ENCODE measurements at places on chromosomes 13 and 19.

- DNase-seq, result no peak
These were observed 134.7 kb downstream of the MIPEP start for GRCh38 chr13:23754506-23754905.

DNA sequence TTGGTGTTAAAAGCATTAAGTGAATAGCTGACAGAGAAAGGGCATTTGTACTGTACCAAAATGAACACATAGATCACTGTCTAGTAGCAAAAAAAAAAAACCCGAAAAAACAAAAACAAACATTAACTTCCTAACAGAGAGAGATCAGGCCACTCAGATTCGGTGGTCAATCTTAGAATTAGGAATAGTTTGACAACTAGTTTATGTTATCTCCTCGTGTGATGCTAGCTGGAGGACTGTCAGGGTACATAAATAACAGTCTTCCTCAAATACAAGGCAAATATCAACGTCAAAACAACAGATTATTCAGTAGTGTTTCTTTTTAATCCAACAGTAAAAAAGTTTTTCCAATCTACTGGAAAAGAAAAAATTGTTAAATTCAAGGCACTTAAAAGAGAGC lies 1.7 kb downstream of the ZMYM5 start:
- DNase-seq, result no peak

GRCh38 chr19:35773020-35773806 lies 2.2 kb upstream of the ARHGAP33 start:
- no peak for DNase-seq

DNA sequence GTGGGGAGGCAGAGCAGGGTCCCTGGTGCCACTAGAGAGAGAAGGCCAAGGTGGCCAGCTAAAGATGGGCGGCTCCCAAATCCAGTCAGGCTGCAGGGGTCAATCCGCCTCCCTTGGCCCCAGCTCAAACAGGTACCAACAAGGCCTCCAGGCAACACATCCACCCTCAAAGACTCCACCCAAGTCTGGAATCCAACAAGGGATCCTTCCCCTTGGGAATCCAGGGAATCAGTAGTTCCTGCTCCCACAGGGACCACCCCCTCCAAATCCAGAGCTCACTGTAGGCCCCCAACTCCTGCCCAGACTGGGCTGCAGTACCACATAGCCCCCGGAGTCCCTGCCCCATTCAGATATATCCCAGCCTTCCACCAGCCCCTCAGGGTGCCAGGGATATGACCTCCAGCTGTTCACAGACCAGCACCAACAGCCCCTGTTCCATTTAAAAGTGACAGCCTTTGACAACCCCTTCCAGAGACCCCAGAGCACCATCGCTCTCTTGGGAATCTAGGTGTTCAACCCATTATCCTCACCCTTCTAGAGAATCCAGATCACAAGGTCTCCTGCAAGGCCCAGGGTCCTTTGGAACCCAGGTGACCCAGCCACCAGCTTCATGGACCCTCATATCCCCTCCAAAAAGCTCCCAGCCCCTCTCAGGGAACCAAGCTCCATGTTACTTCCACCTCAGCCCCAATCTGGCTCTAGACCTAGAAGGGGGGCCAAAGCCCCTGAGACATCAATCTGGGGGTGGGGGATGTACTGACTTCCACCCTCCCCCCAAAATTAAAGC lies 3.2 kb downstream of the ERF start:
- no peak for DNase-seq

- DNase-seq, result no peak
These were observed 796 bp upstream of the LSM14A start for GRCh38 chr19:34171539-34171876.

GRCh38 chr19:41844601-41845000 lies at the start of gene LYPD4:
Gene LYPD4 (minus strand): TSS chr19:41844683. CDS start chr19:41839285, 5,398 bp downstream.
- DNase-seq, result no peak

- DNase-seq, result no peak
These were observed 2683.8 kb downstream of the PCDH9 start for GRCh38 chr13:64546371-64546770.

- no peak for DNase-seq
These were observed 11.8 kb downstream of the NLRP12 start for GRCh38 chr19:53812335-53812734.

DNA sequence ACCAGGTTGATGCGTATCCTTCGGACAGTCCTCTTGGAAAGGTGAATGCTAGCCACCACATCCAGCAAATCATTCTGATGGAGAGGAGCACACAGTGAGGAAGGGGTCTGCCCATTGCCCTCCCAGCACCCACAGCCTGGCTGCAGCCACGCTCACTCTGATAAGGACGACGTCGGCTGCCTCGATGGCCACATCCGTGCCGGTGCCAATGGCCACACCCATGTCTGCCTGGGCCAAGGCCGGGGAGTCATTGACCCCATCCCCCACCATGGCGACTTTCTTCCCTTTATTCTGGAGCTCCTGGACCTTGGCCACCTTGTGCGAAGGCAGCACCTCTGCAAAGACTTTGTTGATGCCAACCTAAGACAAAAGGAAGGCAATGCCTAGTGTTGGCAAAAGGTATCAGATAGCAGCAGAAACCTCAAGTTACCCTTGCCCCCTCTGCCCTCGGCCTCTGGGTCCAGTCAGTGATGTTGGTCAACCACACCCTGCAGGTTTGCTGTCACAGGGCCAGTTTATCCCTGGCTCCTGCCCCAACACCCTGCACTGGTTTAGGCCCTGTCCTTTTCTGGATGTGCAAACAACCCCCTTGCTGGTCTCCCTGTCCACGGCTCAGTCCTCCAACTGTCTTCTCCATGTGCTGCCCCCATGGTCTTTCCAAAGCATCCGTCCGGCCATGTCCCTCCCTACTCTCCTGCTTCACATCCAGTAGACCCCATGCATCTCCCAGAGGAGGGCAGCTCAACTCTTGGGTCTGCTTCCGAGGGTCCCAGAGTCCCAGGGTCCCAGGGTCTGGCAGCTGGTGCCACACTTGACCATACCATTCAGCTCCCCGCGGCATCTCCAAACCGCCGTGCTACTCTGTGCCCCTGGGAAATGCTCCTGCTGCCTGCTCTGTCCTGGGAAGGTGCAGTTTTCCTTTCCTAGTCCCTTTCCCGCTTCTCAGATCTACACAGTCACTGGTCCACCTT lies 73.6 kb downstream of the ATP7B start:
- no peak for DNase-seq

DNA sequence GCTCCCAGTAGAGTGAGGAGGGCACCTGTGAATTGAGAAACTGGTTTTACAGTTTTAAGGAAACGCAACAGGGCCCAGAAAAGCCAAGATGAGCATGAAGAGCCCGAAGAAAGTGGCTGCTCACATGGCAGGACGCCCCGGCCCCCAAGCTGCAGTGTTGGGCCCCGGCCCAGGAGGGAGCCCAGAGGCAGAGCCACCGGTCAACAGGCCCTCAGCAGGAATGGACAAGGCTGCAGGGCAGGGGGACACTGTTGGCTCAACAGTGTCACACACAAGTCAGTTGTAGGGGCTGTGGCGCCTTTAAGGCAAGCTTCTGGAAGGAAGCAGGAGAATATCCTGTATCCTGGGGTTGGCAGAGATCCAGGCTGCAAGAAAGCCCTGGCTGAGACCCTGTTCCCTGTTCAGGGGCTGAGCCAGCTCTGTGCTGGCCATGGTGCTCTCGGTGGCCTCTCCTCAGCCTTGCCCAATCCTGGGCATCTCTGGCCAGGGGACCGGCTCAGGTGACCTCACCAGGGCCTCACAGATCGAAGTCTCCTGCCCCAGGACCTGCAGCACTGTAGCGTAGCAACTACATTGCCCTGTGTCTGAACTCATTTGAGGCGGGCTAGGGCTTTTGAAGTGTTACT lies 28.0 kb downstream of the UPF1 start:
- no peak for DNase-seq

- no peak for DNase-seq
These were observed 84.5 kb downstream of the SPRY2 start for GRCh38 chr13:80256352-80256932.

DNA sequence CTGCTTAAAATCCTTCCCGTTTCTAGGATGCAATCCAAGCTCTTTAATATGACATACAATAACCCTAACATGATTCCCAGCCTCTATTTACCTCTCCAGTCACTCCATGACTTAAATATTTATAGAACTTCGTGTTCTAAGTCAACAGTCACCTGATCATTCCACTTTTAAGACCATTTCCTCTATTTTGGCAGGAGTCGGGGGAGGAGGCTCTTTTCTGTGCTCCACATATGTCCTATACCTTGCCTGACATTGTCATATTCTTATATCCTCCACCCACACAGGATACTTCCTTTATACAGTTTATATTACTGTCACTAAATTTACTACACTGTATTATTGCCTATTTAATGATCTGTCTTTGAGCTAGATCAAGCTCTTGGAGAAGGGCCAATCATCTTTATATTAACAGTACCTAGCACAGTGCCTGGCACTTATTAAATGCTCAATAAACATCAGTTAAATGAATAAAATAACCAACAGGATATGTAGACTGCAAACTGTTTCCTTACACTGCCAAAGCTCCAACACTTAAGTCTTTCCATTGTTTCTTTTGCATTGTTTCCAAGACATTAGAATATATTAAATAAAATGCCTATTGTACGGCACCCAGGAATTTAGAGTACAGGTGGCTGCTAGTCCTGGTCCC lies 2.7 kb downstream of the ARGLU1 start:
- no peak for DNase-seq

All from amygdala (tissue), 56 donors.